Large intestine (tissue), 12 donors: ENCODE measurements at places on chromosomes 7 and 10. TPM values are rescaled to one million over a fixed set of nuclear protein-coding genes. Genes with fewer than 3 reads are reported as not detected.

DNA sequence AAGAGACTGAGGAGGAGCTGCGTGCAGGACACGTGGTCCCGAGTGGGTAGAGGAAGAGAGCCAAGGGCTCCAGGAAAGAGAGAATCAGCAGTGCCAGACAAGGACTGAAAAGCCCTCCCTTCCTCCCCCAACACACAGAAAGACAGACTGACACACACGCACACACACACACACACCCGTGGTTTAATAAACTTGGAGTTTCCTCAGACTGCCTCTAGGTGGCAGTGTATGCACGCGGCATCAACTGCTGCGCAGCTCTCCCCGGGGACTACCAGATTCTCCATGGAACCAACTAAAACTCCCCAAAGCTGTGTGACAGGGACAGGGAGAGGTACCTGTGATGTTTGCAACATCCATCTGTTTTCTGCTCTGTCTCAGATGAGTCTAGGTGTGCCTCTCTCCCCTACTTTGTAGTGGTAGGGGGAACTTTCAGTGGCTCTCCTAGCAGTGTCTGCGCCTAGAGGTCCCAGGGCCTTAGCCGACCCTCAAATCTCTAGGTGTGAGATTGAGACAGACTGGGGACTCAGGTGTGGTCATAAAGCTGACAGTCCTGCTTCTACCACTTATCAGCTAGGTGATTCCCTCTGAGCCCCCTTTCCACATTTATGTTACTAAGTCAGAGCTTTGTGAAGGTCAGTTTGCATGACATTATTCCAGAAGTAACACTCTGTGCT lies 9.3 kb upstream of the TSPAN14 start:
- peak; percentile 58 for DNase-seq
- no peak overlapping the region for H3K4me3 ChIP-seq
- H3K27me3 ChIP-seq, result no peaks in the 10 kb centered on the region
- H3K27ac ChIP-seq, result no peak overlapping the region
- H3K4me1 ChIP-seq, result peaks cover 10% of the 10 kb centered on the region

GRCh38 chr7:87151729-87152111 lies 533 bp upstream of the DMTF1 start:
- no peak for DNase-seq
- peak overlapping the region; percentile 99 for H3K27ac ChIP-seq
- peak overlapping the region; percentile 96 for H3K4me3 ChIP-seq

GRCh38 chr10:29634105-29634504 lies 666 bp downstream of the SVIL start:
- no peaks in the 10 kb centered on the region for H3K36me3 ChIP-seq
- peak overlapping the region; percentile 30 for H3K27ac ChIP-seq
- H3K4me3 ChIP-seq, result no peak overlapping the region
- DNase-seq, result no peak

DNA sequence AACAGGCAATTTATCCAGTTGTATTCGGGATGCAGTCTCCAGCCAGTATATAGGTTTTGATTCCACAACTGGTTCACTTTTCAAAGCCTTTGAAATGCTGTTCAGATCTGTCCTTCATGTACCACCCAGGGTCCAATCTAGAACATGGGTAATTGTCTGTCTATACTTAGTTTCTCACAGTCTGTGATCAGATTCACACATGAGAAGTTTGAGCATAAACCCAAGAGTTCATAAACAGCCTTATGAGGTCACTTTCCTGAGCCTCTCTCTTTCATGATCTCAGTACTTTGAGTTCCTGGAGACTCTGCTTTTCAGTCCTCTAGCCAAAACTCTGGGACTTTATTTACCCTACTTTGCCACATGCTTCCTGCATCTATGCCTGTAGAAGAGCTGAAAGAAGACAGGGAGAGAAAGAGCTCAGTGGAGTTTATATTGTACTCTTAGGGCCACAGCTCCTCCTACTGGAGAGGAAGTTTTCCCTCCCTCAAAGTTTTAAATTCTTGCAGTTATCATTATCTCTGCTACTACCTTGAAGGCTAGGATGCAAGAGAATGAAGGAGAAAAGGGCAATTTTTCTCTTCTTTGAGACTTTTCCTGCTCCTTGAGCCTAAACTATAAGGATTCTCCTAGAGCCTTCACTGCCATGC lies 172.0 kb downstream of the ZEB1 start:
- no peaks in the 10 kb centered on the region for H3K4me1 ChIP-seq
- no peaks in the 10 kb centered on the region for H3K27me3 ChIP-seq
- H3K36me3 ChIP-seq, result no peaks in the 10 kb centered on the region
- DNase-seq, result no peak
- no peak overlapping the region for H3K4me3 ChIP-seq

DNA sequence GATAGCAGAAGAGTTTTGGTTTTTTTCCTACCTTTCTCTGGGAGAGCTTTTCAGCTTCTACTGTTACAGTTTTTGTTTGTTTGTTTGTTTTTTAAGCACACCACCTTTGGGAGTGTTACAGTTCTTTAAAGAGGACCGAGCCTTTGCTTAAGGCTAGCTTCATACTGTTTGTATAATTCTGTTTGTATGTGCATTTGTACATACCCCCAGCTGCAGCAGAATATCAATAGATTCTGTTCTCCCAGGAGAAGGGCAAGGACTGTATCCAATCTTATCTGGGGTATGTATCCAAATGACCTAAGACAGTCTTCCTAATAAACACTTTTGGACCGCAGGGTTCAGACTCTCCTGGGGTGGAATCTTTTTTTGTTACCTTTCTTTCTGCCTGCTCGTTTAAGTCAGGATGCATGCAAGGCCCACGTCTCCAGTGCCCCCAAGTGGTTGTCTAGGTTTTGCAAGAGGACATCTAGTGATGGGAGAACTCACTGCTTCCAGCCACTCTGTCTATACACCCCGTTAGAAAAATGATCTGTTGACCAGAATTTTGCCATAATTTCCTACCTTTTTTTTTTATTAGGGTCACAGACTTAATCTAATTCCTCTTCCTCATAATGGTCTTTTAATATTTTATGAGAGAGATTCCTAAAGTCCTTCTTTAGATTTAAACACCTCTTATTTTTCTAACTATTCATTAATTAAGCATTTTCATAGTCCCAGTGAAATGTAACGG lies 23.9 kb downstream of the NRF1 start:
- no peaks in the 10 kb centered on the region for H3K4me1 ChIP-seq
- no peaks in the 10 kb centered on the region for H3K36me3 ChIP-seq
- H3K4me3 ChIP-seq, result no peak overlapping the region
- peak; percentile 42 for DNase-seq
- no peak overlapping the region for H3K27ac ChIP-seq

DNA sequence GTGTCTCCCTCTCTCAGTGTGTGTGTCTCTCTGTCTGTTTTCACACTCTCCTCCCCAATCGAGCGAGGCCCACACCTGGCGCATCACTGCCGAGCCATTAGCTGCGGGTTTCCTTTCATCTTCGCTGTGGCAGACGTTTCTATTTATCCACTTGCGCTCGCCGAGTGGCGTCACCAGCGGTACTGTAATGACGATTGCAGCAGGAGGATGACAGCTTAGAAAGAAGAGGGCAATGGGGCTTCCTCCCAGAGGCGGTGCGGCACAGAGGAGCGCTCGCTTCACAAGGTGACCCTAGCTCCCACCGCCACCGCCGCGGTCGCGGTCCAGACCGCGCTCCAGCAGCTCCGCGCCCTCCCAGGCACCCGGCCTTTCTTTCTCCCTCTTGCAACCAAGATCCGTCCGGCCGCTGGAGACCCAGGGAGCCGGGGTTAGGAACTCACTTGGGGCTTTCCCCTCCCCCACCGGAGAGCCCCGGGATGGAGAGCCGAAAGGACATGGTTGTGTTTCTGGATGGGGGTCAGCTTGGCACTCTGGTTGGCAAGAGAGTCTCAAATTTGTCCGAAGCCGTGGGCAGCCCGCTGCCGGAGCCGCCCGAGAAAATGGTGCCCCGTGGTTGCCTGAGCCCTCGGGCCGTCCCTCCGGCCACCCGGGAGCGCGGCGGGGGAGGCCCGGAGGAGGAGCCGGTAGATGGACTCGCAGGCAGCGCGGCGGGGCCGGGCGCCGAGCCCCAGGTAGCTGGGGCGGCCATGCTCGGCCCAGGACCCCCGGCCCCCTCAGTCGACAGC lies at the start of gene EVX1:
Gene EVX1 (plus strand): TSS at position 248 of the 785 bp plus-strand sequence. CDS start 229 bp downstream, at position 477.
- no peaks in the 10 kb centered on the region for H3K36me3 ChIP-seq
- DNase-seq, result peak; percentile 32
- H3K4me1 ChIP-seq, result peaks cover 27% of the 10 kb centered on the region
- peaks cover 98% of the 10 kb centered on the region for H3K27me3 ChIP-seq
- no peak within 1 kb of the TSS for H3K4me3 ChIP-seq

GRCh38 chr7:157824011-157824818 lies 487.4 kb downstream of the DNAJB6 start:
- no peak overlapping the region for H3K27ac ChIP-seq
- no peaks in the 10 kb centered on the region for H3K36me3 ChIP-seq
- H3K4me1 ChIP-seq, result no peaks in the 10 kb centered on the region
- no peaks in the 10 kb centered on the region for H3K27me3 ChIP-seq
- DNase-seq, result no peak

DNA sequence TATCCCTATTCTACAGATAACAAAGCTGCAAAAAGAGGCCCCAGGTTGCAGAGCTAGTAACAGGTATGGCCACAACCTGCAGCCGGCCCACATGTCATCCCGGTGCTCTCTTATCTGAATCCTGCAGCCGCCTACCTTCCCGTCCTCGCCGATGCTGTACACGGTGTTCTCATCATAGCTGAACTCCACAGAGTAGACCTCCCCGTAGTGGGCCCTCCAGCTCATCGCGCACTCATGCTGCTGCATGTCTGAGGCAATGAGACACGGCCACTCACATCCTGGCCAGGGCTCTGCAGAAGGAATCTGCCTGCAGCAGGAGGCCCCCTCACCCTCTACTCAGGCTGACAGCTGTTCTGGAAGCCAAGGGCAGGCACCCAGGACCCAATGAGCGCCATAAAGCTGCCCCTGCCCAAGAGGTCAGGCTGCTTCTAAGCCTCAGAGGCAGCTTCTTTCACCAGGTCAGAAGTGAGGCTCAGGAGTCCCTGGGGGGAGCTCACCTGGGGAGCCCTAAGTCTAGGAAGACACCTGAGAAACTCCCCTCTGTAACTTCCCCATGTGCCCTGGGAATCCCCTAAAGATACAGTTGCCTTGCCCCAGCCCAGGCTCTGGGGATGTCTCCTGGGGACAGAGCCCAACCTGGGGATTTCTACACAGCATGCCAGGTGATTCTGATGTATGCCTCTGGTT lies 17.9 kb upstream of the CYREN start:
- DNase-seq, result no peak
- no peak overlapping the region for H3K27ac ChIP-seq
- H3K27me3 ChIP-seq, result no peaks in the 10 kb centered on the region
- H3K36me3 ChIP-seq, result peaks cover 37% of the 10 kb centered on the region
- H3K4me3 ChIP-seq, result no peak overlapping the region

DNA sequence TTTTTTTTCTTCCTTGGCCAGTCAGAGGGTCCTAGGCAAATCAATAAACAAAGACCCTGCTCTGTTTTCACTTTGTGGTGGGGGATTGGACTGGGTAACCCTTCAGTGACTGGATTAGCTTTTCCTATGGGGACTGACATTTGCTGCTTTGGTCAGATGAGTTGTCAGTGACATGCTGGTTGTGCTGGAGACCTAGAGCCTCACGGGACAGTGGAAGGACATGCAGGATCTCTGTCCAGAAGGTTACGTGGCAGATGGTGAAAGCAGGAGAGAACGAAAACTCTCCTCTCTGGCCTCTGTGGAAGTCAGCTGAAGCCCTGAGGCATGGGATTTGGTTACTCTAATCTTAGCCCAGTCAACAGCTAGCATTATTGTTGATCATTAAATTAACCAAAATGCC lies 90.0 kb upstream of the BMPER start:
- H3K27me3 ChIP-seq, result no peaks in the 10 kb centered on the region
- no peaks in the 10 kb centered on the region for H3K4me1 ChIP-seq
- H3K36me3 ChIP-seq, result no peaks in the 10 kb centered on the region
- no peak for DNase-seq
- no peak overlapping the region for H3K4me3 ChIP-seq

- no peaks in the 10 kb centered on the region for H3K36me3 ChIP-seq
- peaks cover 45% of the 10 kb centered on the region for H3K27me3 ChIP-seq
- H3K4me3 ChIP-seq, result no peak overlapping the region
- DNase-seq, result peak; percentile 11
Measured at GRCh38 chr10:99331207-99331803, 2.1 kb downstream of the CNNM1 start.

The PTN gene
- 98.3 TPM for polyA plus RNA-seq

The SAMD9L gene
- 6.5 TPM for polyA plus RNA-seq

The GOLGA7B gene
- 3.9 TPM for polyA plus RNA-seq

The MCM10 gene
- polyA plus RNA-seq, result 4.7 TPM

The CRYGN gene
- polyA plus RNA-seq, result 0.36 TPM

The SYNPO2L gene
- polyA plus RNA-seq, result 0.51 TPM

The CDK1 gene
- polyA plus RNA-seq, result 40.0 TPM
